ENCODE measurements at places on chromosomes 1 and 21.

GRCh38 chr1:87457408-87457807 is 128.7 kb downstream of the LMO4 start:
- no peak for DNase-seq

DNA sequence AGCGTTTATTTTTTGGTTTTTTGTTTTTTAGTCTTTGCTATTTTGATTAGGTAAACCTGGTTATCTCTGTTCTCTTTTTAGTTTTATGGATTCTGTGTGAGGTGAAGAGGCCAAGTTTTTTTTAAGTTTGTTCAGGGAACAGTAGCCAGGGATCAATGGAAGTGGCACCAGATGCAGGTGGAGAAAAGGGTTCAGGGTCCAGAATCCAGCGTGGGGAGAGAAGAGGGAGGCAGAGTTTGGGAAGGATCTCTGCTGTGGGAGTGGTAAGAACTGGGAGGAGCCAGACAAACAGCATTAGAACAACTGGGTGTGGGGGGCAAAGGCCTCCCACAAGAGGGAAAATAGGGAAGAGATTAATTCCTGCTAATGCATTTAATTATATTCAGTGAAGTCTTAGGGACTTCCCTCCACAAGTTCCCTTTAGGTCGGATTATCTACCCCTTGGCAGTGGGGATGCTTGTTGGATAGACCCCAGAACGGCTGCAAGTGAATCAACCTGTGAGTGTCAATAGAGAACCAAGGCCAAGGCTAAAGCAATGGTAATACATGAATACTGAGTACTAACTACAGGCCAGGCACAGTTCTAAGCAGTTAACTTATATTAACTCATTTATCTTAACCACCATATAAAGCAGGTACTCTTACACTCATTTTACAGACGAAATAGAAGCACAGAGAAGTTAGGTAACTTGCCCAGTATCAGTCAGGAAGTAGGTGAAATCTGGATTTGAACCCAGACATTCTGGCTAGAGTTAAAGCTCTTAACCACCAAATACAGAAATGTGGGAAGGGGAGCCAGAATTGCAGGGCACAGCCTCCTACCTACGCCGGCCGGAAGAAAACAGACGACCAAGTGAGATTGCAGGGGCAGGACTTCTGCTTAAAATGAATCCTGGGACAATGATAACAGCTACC is 498 bp downstream of the GNAT2 start:
- DNase-seq, result no peak

DNA sequence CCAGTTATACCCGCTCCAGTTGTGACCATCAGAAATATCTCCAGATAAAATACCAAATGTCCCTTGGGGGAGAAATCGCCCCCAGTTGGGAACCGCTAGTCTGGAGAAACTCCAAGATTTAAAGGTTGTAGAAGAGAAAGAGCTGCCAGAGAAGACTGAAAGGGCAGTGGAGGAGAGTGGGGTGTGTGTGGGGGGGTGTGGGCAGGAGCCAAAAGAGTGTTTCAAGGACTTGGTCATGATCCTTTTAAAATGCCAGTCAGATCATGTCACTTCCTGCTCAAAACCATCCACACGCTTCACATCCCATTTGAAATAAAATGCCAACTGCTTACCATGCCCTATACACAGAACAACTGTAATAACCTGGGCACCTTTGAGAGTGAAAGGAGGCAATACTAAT is 3.4 kb upstream of the HEYL start:
- DNase-seq, result no peak

DNA sequence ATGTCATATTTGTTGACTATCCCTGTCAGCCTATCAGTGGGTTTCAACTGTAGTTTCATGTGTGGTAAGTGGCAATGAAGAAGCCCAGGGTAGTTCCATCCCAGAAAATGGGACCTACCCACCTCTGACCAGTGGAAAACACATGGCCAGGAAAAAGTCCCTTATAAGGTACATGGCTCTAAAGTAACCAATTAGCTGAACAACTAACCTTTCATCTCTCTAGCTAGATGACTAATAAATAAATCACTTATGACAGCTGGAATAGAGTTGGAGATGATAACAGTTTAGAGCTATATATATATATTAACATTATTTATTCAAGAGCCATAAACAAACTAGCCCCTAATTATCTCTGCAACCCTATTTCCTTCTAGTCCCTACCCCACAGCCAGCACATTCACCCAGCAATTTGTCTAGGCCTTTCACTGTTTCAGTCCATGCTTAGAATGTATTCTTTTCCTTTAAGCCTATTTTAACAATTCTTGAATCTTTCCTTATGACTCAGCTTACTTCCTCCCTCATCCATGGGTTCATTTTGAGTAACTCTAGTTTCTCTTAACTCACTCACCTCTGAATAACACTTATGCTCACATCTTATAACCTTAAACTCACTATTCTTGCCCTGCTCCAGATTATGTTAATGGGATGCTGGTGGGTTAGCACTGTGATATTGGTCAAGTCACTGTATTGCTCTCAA is 83.7 kb downstream of the TNFSF18 start:
- DNase-seq, result no peak

GRCh38 chr1:153651771-153652170 is 6.7 kb upstream of the SNAPIN start:
- peak; percentile 17 for DNase-seq

GRCh38 chr1:248818505-248819374 is 7.0 kb downstream of the SH3BP5L start:
- DNase-seq, result no peak

GRCh38 chr21:44402323-44403105 is 49.1 kb downstream of the TRPM2 start:
- DNase-seq, result no peak

GRCh38 chr1:80375662-80376061 is 1369.1 kb upstream of the ADGRL4 start:
- DNase-seq, result no peak

DNA sequence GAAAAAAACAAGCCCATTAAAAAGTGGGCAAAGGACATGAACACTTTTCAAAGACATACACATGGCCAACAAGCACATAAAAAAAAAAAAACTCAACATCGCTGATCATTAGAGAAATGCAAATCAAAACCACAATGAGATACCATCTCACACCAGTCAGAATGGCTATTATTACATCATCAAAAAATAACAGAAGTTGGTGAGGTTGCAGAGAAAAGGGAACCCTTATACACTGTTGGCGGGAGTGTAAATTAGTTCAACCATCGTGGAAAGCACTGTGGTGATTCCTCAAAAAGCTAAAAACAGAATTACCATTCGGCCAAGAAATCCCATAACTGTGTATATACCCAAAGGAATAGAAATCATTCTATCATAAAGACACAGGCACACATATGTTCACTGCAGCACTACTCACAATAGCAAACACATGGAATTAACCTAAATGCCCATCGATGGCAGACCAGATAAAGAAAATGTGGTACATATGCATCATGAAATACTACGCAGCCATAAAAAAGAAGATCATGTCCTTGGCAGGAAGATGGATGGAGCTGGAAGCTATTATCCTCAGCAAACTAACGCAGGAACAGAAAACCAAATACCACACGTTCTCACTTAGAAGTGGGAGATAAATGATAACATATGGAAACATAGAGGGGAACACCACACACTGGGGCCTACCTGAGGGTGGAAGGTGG is 70.1 kb downstream of the INTS7 start:
- no peak for DNase-seq

GRCh38 chr1:209899948-209900347 is 38.1 kb upstream of the SYT14 start:
- DNase-seq, result peak; percentile 90

- DNase-seq, result no peak
Measured at GRCh38 chr1:94808669-94809068, 11.5 kb upstream of the SLC44A3 start.

- DNase-seq, result peak; percentile 21
Measured at GRCh38 chr1:24683713-24684162, 40.6 kb downstream of the SRRM1 start.

- DNase-seq, result no peak
Measured at GRCh38 chr1:65009724-65010420, 43.5 kb upstream of the JAK1 start.

DNA sequence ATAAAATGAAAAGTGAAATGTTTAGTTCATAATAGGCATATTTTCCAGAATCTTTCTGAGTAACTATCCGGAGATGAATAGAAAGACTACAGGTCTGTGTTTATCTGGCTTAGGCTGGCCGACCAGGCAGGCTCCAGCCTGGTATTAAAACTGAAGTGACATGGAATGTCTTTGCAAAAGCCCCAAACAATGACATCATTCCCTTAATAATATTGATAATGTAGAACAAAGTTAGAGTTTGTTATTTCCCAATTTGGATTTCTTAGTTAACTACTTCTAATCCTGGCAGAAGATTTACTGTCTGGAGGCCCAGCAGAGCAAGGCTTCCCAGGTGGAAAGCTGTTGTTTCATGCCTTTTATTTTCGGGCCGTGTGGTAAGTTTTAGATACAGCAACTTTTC is 207.7 kb downstream of the GREM2 start:
- no peak for DNase-seq

GRCh38 chr1:18128298-18128697 is 20.7 kb downstream of the IGSF21 start:
- DNase-seq, result no peak

GRCh38 chr21:9008636-9009035 is 1512.7 kb upstream of the TPTE start:
- no peak for DNase-seq

GRCh38 chr1:170168265-170168664 is 22.5 kb downstream of the NTMT2 start:
- peak; percentile 68 for DNase-seq

DNA sequence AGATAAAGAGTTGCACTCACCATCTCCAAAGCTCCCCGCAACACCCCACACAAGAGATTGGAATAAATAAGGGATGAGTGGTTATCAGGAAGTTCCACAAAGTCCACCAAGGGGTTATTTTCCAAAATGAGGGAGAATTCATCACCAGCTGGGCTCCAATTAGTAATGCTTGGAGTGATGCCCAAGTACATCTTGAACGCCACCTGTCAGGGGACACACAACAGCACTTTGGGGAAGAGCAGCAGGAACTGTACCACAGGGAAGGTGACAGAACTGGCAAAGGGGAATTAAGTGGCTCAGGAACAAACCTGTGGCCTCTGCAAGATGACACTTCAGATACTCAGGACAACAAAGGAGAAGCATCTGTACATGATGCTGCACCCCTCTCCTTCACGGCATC is 11.5 kb downstream of the TRAPPC3 start:
- no peak for DNase-seq

GRCh38 chr1:238340989-238341388 is 450.3 kb upstream of the ZP4 start:
- no peak for DNase-seq

GRCh38 chr21:21268061-21268471 is 269.9 kb downstream of the NCAM2 start:
- no peak for DNase-seq

DNA sequence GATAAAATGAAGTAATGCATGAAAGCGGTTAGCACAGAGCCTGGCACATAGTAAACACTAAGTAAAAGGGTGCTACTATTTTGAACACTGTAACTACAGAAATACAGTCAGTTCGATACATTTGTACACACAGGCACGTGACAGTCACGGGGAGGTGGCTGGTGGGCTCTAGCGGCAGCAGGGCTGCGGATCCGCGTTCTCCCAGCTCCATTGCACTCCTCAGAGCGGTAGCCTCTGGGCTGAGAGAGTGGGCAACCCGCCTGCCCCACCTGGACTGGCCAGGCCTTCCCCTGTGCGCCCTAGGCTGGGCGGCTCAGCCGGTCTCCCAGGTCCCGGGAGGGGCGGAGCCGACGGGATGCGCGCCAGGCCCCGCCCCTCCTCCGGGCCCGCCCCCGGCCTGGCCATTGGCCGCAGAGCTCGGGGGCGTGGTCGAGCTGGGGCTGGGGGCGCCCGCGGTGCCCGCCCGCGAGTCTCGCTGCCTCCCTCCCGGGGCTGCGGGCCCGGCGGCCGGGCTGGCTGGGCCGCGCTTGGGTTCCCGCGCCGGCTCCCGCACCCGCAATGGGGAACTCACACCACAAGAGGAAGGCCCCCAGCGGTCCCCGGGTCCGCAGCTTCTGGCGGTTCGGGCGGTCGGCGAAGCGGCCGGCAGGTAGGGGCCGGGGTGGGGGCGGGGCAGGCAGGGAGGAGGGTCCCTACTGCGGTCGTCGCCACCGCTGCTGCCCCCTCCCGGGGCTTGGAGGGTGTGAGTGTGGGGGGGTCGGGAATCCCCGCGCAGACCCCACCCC is 51.2 kb upstream of the SYNC start:
- peak; percentile 93 for DNase-seq

All from DMS53 (cell line).